Stimulated activated CD4-positive, alpha-beta T cell treated with anti-CD3 and anti-CD28 coated beads, Interleukin-1b, Interleukin-23, amount 100 ng/mL, for 4 hours (primary cell): ENCODE measurements at places on chromosomes 11 and 22.

DNA sequence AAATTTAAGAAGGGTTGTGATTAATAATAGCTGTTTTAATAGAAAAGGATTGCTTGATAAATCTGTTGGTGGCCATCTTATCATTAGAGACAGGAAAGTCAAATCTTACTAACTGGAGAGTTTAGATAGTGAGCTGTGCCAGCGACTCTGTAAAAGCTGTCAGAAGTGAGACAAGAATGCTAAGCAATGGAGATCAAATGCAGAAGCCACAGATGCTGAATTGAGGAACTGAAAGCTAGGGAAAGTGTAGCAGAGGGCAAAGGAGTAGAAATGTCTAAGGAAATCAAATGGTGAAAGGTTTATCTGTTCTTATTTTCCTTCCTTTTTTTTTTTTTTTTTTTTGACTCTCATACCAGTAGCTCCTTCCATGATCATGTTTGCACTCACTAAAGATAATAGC lies 13.7 kb downstream of the MS4A13 start:
- DNase-seq = no peak

DNA sequence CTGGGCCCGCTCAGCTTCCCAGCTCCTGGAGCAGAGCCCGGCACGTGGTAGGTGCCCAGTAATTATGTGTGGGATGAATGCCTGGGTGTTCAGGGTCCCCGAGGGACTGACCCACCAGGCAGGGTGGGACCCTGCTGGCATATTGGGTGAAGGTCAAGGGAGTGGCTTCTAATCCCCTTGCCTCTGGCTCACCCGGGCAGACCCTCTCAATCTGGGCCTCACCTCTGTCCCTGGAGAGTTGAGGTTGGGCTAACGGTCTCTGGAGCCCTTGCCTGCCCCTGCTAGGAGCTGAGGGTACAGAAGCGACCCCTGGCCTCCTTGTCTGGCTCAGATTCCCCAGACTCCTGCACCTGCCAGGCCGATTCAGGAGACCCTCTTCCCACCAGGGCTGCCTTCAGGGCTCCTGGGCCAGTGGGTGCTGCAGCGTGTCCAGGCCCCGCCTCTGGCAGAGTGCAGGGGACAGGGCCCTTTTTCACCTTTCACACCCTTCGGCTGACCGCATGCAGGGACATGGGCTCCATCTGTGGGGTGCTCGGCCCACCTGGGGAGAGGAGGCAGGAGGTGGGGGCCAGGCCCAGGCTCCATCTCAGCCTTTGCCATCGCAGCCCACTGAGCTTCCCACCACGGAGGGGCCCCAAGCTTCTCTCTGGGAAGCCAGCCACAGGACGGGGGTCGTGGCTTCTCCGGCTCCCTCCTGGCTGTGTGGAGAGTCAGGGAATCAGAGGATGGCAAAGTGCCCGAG lies 3.8 kb upstream of the CTSD start:
- no peak for DNase-seq

DNA sequence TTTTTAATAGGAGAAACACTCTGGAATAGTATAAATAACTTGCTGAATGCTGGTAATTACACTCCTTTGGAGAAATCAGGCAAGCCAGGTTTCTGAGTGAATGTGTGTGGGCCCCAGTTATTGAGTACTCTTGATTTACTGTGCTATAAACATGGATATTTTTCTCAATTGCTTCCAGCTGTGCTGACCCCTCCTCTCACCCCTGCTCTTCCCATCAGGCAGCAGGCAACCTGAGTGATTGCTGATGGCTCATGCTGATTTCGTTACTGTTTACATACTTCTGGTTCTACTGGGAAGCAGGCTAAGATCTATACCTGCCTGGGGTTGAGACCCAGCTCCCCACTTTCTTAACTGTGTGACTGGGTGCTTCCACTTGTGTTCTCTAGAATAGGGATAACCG lies 68.5 kb downstream of the DHCR7 start:
- DNase-seq = no peak

- no peak for DNase-seq
These were observed 48.4 kb downstream of the NOX4 start for GRCh38 chr11:89442801-89443200.

DNA sequence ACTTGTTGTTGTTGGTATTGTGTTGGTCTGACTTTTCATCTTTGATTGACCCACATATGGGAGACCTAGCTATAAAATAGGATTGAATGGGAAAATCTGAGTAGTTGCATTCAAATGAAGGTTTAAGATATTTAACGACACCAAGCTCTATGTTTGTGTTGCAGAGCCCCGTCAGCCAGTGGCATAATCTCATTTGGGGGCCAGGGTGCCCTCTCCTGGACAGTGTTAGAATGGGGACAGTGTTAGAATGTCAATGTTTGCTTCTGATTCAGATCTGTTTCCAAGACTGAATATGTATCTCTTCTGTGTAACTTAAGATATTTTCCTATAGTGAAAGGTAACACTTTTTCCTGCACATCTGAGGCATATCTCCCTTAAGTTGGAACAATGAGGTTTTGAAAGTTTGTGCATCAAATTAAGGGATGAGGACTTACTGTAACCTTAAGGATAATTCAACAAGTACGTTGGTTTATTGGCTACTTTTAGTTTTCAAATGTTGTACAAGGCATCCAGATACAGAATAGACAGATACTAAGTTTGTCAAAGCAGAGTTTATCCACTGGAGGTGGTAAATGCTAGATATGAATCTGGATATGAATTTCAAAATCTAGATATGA lies 5.3 kb upstream of the OR52M1 start:
- DNase-seq = peak; percentile 35

DNA sequence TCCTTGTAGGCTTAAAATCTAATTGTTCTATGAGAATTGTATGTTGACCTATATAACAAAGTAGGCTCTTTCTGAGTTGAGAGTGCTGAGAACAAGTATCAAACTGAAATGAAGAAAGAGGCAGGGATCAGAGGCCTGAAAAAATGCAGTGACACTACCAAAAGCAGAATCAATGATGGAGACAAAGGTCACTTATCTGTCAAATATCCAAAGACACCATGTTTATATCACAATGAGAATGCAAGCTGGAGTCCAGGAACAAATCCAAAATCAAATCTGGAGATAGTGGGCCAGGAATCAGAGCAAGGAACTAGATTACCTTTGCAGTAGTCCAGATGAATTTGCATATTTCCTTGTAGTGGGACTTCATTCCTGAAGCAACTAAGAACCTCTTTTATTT lies 377.7 kb downstream of the DLG2 start:
- no peak for DNase-seq

DNA sequence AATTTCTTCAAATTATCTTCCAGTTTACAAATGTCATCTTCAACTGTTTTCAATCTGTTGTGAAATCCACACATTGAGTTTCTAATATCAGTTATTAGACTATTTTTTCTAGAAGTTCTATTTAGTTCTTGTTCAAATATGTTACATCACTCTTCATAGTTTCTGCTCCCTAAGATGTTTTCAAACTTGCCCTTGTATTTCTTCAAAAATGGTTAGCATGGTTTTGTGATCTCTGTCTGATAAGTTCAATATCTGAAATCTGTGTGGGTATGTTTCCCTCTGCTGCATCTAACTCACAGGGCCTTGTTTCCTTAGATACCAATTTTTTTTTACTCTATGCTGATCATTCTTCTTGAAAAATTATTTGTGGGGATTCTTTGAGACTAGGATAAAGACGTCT lies 46.2 kb upstream of the SLC36A4 start:
- no peak for DNase-seq

GRCh38 chr11:124623861-124624525 lies 1.3 kb downstream of the TBRG1 start:
- no peak for DNase-seq

DNA sequence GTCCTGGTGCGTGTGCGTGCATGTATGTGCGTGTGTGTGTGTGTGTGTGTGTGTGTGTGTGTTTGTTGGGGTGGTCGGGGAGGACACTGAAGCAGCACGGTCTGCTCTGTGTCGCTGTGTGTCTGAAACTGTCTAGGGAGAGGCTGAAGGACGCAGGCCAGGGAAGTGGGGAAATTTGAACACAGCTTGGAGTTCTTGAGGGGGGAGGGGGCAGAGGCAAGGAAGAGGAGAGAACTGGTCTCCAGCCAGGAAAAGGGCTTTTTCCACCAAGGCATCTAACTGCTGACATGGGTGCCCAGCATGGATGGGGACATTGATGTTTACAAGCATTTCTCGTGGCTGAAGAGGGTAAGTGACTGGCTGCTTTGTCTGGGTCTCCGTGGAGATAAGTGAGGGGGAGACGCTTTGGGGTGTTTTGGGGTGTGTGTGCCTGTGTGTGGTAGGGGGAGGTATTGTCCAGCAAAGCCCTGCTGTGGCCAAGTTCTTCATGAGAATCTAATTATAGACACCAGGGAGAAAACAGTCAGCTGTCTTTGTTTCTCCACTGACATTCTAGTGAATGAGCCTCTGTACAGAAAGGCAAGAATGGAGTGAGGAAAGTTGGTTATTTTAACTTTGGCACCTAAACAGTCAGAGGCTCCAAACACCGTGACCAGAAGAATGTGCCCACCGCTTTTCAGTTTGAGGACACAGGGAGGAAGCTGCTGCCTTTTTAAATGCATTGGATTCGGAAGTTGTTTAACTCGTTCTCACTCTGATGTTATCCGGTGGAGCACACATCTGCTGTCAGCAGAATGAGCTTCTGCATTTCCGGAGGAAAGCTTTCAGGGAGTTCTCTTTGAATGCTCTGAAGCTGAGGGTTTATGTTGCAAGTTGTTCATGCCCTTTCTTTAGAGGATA lies 63.7 kb downstream of the PPFIBP2 start:
- no peak for DNase-seq

- no peak for DNase-seq
These were observed 40.3 kb downstream of the RIBC2 start for GRCh38 chr22:45453764-45454163.

DNA sequence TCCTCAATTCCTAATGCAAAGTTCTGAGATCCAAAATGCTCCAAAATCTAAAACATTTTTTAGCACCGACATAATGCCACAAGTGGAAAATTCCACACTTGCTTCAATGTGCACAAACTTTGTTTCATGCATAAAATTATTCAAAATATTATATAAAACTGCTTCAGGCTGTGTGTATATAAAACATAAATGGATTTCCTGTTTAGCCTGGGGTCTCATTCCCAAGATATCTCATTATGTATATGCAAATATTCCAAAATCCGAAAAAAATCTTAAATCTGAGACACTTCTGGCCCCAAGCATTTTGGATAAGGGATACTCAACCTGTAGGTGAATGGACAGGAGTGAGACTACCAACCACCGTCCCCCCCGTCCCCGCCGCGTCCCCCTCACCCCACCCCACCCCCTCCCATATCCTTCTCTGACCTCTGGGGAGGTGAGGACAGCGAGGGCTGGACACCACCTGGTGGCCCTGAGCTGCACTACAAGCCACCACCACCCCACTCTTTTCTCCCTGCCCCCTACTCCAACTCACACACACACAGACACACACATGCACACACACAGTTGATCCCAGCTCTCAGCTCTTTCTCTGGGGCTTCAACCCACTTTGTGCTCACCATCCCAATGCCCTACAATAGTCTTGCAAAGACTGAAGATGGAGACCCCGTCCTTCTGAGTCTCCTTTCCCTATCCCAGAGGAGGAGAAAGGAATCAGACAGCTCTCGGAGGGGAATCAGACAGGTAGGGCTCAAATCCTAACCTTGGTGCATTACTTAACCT lies 101.0 kb downstream of the PDE2A start:
- no peak for DNase-seq

- no peak for DNase-seq
These were observed 845 bp downstream of the RBM7 start for GRCh38 chr11:114401311-114401710.

DNA sequence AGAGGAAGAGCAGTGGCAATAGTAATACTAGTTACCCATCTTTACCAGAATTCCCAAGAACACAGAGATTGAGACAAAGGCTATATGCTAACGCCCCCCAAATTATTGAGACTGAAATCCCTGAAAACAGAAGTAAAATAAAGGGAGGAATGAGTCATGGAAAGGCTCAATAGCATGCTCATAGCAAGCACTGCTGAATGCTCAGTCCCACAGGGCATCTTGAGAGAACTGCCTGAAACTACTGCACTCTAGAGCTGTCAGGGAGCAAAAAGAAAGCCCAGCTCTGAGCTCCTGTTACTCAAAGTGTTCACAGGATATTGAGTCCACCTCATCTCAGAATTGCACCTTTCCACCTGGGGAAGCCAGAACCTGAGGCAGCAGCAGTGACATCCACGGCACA lies 44.1 kb upstream of the FIBIN start:
- DNase-seq = no peak

- DNase-seq = no peak
These were observed 726.1 kb downstream of the FAM181B start for GRCh38 chr11:82007521-82007920.

- no peak for DNase-seq
These were observed 57.8 kb upstream of the PSMA1 start for GRCh38 chr11:14577835-14578529.

DNA sequence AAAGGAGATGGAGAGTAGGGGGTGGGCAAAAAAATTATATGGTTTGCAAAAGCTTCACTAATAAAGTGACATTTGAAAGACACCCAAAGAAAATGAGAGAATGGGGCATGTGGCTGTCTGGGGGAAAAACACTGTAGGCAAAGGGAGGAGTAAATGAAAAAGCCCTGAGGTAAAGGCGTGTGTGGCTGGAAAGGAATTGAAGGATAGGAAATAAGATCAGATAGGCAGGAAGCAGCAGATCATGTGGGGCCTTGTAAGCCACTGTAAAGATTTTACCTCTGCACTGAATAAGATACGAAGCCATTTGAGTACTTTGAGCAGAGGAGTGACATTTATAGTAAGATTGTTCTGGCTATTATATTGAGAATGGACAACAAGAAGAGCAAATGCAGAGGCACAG lies 49.8 kb upstream of the FDX1 start:
- no peak for DNase-seq

DNA sequence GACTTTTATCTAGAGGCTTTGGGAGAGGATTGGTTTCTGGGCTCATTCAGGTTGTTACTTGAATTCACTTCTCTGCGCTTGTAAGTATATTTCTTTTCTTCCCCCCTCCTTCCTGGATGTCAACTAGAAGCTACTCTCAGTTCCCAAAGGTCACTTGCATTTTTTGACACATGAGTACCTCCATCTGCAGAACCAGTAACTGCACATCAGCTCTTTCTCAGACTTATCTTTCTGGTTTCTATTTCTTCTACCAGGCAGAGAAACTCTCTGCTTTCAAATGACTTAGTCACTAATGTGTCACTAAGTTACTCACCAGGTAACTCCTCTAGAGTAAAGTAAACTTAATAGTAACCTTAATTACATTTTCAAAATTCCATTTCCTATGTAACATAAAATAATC lies 773.0 kb upstream of the LUZP2 start:
- DNase-seq = no peak

GRCh38 chr11:59212222-59212621 lies 505 bp downstream of the MPEG1 start:
- no peak for DNase-seq

DNA sequence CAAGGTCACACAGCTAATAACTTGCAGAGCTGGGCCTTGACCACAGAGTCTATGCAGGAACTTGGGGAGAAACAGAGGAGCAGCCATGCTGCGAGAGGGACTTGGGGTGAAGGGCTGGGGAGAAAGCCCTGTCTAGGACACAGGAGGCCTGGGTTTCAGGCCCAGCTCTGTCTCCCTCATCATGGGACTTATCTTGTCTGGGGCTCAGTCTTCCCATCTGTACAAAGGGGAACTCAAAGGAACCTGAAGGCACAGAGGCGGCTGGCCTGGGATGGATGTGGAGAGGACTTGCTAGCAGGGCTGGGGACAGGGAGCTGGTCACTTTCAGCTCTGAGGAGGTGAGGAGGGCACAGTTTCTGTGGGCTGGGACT lies 36.9 kb upstream of the TPBGL start:
- no peak for DNase-seq

- DNase-seq = no peak
These were observed 402.8 kb downstream of the CNTN5 start for GRCh38 chr11:99423428-99423983.

GRCh38 chr22:24208012-24208749 lies 26.9 kb downstream of the SUSD2 start:
- no peak for DNase-seq
